Fibroblast of skin of right quadriceps (primary cell): ENCODE measurements at places on chromosomes 4 and X.
A peak's percentile ranks its signal among the peaks of the same experiment; 100 is the strongest.

GRCh38 chrX:34918856-34919255, 23.7 kb upstream of the FAM47B start:
- DNase-seq = peak; percentile 64

DNA sequence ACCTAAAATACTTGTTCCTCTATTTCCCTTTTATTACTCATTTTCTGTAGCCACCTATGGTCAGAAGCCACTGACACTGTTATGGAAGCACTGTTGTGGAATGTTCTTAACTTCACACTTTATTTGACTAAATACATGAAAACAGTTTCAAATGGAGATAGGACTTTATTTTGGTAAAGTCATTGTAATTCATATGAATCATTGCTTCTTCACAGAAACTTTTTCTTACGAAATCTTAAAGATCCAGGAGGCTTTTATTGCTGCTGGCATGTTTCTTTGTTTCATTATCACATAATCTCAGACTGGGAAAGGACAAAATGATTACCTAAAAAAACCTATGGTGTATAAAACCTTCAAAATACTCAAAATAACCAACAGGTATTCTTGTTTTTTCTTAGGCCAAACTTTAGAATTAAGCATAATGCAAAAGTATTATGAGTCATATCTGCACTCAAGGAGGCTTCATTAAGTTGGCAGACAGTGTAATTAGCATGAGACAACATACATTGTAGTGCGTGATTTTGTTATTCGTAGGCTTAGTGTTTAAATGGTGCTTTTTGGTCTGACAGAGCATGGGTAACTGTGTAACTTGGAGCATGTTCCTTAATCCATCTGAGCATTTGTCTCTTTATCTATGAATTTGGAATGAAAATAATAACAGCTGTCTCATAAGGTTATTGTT, 58.0 kb downstream of the SH3BGRL start:
- peak; percentile 42 for DNase-seq

- DNase-seq = no peak
Observed at GRCh38 chrX:110015032-110015431, 12.1 kb downstream of the TMEM164 start.

DNA sequence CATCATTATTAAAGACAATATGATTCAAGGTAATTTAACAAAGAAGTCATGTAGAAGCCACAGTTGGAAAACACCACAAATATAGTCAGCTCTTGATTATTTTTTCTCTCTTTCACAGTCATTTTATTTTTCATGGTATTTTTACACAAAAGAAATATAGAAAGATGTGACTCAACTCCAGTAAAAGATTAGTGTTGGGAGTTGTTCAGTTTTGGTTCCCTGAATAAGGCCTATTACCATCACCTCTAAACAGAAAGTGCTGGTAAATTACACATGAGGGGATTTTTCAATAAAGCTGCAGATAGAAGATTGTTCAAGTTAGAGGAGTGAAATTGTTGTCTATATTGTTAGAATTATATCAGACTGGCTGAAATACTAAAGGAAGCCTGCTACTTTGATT, 107.0 kb downstream of the DDIT4L start:
- DNase-seq = no peak
